Kidney epithelial cell (primary cell): ENCODE measurements at places on chromosomes 12 and 14. TPM values are rescaled to one million over a fixed set of nuclear protein-coding genes. Genes with fewer than 3 reads are reported as not detected.

The DDX55 gene
- 16.2 and 25.6 TPM in 2 replicates for total RNA-seq

The IFNG-AS1 gene
- total RNA-seq = not detected in 2 replicates

The MYH6 gene
- not detected in 2 replicates for total RNA-seq

The ETFBKMT gene
- total RNA-seq = 0.55 and 1.5 TPM in 2 replicates

The GPR84 gene
- total RNA-seq = not detected in 2 replicates

The RERG gene
- 1.2 and 1.6 TPM in 2 replicates for total RNA-seq

The SLC10A1 gene
- not detected in 2 replicates for total RNA-seq

GRCh38 chr12:108635201-108635996 lies 1.7 kb upstream of the SELPLG start:
- no peak for DNase-seq

GRCh38 chr12:42935756-42936155 lies 346.2 kb upstream of the PRICKLE1 start:
- DNase-seq = no peak

- no peak for DNase-seq
These were observed 274.6 kb upstream of the SLC16A7 start for GRCh38 chr12:59321278-59321677.

DNA sequence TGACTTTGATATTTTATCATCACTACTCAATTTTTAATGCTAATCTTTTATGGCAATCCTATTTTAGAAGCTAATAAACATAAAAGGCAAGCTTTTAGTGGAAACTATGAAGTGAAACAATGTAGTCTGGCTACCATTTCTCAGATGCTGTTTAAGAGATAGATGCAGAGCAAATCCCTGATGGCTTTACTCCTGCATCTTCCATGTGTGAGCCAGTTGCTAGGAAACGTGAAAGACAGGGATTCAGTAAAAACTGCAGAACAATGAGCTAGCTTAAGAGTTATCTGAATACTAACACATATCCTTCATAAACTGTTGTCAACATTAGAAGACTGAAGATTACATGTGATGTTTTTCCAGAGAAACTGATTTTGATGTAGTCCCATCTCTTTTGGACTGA lies 112.6 kb downstream of the SLC2A13 start:
- no peak for DNase-seq

DNA sequence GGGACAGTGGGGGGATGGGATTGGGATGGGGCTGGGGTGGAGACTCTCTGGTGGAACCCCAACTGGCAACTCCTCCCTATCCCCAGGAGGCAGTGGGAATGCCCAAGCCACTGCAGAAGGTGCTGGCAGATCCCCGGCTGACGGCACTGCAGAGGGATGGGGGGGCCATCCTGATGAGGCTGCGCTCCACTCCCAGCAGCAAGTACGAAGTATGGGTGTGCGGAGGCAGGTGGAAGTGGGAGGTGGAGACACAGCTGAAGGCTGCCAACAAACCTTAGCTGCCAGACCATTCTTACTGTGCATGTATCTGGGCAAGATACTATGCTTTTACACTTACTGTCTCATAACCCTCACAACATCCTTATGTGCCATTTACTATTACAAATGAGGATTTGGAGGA lies 8.2 kb downstream of the ARHGEF40 start:
- DNase-seq = no peak

DNA sequence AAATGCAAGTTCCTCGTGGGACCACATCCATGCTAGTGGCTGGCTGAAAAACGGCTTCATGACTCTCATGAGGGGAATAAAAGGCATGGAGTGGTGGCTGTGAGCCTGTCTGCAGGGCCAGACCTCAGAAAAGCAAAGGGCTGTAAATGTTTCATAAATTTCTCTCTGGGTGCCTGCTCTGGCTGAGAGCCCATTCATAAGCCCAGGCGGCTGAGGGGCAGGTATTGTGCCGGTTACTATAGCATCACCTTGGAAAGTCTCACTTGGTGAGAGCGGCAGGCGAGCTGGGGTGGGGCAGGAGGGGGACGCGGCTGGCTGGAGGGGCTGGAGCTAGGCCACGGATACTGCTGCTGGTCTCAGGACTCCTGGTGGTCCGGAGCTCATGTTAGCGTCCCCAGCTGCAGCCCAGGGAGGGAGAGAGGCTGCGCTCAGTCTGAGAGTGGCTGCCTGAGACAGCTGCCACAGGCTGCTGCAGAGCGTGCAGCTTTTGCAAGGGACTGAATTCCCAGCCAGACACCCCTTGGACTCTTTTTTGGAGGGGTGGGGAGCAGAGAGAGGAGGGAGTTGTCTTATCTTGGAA lies at the start of gene SLC17A8:
Gene SLC17A8 (plus strand): TSS at position 431 of the 580 bp plus-strand sequence. CDS start 318 bp downstream, outside the sequence.
- no peak for DNase-seq

DNA sequence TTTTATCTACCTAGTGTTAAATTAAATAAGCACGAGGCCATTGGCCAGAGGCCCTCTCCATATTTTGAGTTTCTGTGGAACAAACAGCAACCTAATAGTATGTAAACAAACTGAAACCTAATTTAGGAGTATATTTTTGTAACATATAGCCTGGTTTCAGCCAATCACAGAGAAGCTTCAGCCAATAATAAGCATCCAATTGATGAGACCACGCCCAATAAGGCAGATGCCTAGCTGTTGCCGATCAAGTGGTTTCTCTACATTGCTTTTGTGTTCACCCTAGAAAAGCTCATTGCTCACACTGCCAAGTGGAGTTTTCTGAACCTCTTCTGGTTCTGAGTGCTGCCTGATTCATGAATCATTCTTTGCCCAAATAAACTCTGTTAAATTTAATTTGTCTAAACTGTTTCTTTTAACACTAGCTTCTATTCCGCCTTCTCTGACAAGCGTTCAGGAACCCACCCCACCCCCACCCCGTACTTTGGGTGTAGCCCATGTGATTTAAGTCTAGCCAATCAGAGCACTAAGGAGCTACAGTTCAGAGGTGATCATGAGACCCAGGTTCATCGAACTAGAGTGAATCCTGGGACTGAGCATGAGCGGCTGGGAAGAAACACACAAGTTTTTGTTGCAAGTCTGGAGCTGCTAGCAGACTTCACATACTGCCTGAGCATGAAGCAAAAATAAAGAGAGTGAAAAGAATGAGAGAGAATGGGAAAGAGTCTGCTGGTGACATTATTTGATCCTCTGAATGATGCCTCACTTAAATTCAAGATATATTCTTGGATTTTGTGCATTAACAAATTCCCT lies 21.5 kb upstream of the LTA4H start:
- no peak for DNase-seq

DNA sequence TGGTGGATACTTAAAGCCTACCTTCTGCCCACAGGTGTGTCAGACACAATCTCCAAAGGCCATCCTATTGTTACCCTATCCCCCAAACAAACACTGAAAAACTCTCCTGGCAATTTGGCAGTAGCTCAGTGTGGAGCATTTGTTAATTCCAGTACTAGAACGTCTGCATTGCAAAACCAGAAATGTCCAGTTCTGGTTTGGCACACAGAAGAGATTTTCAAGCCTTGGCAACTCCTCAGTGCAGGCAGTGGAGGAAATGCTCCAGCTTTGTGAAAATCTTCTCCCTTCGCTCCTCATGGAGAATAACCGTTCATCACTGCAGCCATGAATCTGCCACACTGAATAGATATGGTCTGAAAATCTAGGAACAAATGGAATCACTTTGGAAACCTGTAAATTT lies 5.3 kb upstream of the SOCS2 start:
- DNase-seq = no peak

GRCh38 chr12:9327320-9327719 lies 119.1 kb upstream of the PZP start:
- DNase-seq = no peak

GRCh38 chr12:124388679-124389137 lies 93.8 kb downstream of the RFLNA start:
- no peak for DNase-seq

- no peak for DNase-seq
These were observed 32.5 kb upstream of the PARP11 start for GRCh38 chr12:3905664-3906063.

GRCh38 chr14:60095781-60096450 lies 4.2 kb downstream of the PCNX4 start:
- no peak for DNase-seq

GRCh38 chr14:67622675-67623074 lies 3.0 kb downstream of the ARG2 start:
- DNase-seq = no peak

DNA sequence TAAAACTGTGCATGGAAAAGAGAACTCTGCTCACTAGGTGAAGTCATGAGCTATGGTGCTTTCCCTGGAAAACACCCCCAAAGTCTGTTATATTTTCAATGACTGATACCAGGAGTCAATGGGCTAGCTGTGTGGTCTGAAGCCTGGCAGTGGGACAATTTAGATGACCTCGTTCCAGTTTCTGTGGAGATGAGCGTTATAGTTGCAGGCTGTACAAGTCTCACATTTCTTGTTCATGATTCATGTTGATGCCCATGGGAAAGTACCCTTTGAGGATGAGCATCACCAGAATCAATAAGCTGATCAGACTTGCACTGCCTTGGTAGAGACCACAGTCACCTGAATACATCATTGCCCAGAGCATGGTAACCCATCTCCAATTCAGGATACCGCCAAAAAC lies 70.7 kb downstream of the NOVA1 start:
- DNase-seq = no peak

- DNase-seq = no peak
These were observed 58.1 kb downstream of the IFT81 start for GRCh38 chr12:110182281-110182680.

DNA sequence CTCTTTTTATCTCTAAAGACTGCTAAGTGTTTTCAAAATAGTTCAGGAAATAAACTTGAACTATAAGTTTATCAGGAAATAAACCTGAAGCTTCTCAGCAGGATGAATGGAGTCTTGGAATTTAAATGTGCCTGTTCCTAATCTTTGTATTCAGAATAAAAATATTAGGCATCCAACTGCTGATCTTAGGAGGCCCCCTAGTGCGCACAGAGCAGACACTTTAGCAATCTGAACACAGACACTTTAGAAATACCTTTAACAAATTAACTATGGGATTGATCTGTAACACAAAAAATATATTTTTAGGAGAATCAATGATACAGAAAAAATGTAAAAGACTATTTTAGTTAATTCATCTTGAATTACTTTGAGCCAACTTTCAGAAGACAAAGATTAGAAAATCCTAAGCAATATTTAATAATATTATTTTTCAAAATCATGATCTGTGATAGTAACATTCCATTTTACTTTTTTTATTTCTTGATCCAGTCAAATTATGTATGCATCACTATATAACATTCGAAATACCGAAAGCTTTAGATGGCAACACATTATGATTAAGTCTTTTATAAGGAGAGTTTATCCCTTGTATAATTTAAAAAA lies 80.9 kb downstream of the SLC41A2 start:
- DNase-seq = no peak

- DNase-seq = no peak
These were observed at the start of gene LUM for GRCh38 chr12:91111366-91112325. Gene LUM (minus strand): TSS chr12:91111494. CDS start chr12:91108979, 2,515 bp downstream.

- no peak for DNase-seq
These were observed 27.4 kb downstream of the PALS1 start for GRCh38 chr14:67268426-67269150.

GRCh38 chr14:103700753-103701490 lies 14.3 kb downstream of the XRCC3 start:
- DNase-seq = no peak
